Jurkat, Clone E6-1 (cell line): ENCODE measurements at places on chromosomes 11 and 22.

DNA sequence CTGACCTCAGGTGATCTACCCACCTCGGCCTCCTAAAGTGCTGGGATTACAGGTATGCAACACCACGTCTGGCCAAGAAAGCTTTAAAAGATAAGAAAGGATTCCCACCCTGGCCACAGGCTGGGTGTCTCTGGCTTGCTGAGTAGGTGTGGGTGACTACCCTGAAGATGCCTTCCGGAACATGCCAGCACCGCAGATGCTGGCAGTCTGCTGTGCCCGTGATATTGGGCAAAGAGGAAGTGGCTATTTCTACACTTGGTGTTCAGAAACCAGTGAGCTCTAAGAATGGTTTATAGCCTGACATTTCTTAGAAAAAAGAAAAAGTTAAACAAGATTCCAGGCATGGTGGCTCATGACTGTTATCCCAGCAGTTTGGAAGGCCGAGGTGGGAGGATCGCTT is 6.1 kb downstream of the MRPL11 start:
- DNase-seq, result no peak

DNA sequence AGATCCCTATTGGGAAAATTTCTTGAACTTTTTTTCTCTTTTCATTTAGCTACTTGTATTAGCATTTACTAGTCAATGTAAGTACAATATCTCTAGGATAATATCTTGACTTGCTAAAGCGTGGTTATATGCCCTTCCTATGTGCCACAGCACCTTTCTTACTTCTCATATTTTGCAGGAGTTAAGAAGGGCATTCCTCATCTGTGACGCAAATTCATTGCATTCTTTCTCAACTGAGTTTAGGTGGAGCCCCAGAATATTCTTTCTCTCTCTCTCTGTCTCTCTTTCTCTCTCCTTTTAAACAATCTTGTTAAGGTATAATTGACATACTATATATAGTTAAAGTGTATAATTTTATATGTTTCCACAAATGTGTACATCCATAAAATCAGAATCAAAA is 266.1 kb downstream of the RAB38 start:
- DNase-seq, result no peak

- DNase-seq, result no peak
Measured at GRCh38 chr22:41508770-41509170, 35.5 kb downstream of the POLR3H start.

DNA sequence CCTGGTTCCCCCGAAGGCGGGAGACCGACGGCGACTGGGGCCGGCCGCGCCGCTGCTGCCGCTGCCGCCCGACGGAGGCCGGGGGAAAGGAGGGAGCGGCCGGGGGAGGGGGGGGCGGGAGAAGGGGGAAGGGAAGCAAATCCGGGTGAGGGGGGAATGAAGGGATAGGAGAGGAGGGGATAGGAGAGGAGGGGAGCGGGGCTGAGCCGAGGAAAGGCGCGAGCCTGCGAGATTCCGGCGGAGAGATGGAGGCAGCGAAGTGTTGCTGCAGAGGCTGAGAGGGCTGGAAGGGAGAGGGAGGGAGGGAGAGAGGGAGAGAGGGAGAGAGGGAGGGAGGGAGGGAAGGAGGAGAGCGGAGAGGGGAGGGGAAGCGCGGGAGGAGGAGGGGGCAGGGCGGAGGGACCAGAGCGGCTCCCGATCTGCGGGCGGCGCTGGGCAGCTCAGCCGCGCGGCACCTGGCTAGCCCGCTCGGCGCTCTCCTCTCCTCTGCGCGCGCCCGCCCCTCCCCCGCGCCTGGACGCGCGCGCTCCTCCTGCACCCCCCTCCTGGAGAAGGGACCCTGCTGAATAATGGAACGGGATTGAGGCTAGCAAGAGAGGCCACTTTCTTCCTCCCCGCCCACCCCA is 52.3 kb downstream of the SLC22A12 start:
- DNase-seq, result no peak

DNA sequence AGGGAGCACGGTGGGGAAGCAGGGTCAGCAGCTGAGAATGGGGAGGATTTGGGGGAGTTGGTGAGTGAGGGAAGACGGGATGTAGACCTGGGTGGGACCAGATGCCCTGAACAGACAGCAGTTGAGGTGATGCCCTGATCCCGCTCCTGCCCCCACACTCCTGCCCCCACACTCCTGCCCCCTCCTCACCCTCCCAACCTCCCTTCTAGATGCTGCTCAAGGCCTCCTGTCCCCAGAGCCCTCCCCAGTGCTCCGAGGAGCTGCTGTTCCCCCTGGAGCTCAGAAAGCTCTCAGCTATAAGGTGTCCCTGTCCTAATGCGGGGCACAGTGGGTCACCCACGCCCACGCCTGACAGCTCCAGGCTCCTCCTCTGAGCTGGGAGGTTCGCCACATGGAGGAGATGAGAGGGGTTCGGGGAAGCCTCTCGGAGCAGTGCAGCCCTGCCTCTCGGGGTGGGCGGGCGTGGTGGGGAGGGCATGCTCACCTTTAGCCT is 25.1 kb upstream of the TTLL12 start:
- DNase-seq, result no peak

DNA sequence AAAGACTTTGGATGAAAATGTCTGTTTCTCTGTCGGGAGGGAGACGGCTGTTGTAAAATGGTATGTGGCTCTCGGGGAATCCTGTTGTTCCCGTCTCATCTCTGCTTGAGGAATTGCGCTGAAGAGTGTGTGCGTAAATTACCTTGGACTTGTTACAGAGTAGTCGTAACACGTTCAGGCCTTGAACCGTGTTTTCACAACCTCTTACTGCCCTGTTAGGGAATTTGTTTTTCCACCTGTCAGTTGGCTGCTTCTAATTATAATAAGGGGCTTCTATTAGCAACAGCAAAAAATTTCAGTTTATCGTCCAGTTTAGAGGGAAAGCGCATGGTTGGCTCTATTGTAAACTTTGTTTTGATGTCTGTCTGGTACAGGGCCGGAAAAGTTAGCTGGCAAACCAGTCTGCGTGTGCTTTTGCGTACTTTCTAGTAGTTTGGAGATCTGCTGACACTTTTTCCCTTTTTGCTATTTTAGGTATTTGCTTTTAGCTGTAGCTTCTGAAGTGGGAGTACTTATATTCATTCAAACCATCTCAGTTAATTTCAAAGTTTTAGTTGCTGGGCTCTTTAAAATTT is 1.5 kb downstream of the HIPK3 start:
- DNase-seq, result no peak

DNA sequence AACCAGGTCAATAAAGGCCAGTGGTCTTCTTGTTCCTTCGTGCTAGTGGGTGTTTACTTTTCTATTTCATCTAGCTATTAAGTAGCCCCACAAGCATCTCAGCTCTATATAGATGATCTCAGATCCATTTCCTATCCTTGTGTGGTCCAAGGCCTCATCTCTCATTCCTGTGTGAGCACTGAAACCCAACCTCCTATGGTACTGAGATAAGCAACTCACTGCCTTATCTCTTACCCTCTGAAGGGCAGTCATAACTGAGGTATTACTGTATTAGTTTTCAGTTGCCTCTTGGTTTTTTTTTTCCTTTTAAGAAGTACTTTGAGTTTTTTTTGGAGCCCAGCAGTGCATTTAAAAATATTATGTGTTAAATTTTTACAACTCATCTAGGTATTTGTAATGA is 28.3 kb downstream of the ACER3 start:
- no peak for DNase-seq

DNA sequence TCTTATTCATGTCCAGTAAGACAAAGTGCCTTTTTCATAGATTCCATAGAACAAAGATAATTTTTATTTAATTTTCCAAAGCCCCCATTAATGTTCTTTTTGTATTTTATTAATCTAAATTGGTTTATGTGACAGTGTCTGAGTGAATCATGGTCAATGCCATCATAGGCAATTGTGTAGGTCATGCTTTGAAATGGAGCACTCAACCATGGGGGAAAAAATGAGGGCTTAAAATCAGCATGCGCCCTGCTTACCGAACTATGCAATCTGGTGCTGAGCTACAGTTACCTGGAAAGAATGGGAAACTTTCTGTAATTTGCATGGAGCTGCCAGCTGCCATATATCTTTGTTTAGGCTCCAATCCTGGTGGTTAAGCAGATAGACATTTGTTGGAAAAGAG is 28.4 kb upstream of the RAB38 start:
- no peak for DNase-seq

DNA sequence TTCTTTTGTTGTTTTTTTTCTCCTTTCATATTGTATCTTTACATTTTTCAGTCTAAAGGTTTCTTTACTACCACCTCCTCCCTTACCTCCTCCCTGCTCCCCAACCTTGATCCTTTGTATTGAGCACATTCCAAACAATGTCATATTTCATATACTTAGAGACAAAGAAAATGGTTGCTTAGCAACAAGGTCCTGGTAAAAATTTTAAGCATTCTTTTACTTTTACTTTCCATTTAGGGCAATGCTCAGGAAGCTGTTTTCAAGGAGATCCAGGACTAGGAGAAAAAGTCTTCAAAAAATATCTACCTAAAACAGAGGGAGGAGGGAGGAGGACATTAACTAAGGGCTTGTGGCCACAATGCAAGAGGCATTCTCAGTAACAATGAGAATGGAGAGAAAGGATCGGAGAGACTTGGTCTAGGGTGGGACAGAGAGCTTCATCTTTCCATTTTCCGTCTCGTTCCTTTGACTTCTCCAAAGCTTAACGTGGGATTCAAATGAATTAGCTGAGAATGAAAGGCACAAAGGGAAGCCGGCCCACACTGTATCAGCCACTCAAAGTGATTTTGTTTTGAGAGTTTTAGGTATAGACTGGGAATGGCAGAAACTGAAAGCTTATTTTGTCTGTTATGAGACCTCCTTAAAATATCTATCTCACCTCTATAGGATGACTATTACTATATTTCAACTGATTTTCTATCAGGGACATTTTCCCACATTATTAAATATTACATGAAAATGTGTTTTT is 455.7 kb downstream of the RAB38 start:
- DNase-seq, result no peak

DNA sequence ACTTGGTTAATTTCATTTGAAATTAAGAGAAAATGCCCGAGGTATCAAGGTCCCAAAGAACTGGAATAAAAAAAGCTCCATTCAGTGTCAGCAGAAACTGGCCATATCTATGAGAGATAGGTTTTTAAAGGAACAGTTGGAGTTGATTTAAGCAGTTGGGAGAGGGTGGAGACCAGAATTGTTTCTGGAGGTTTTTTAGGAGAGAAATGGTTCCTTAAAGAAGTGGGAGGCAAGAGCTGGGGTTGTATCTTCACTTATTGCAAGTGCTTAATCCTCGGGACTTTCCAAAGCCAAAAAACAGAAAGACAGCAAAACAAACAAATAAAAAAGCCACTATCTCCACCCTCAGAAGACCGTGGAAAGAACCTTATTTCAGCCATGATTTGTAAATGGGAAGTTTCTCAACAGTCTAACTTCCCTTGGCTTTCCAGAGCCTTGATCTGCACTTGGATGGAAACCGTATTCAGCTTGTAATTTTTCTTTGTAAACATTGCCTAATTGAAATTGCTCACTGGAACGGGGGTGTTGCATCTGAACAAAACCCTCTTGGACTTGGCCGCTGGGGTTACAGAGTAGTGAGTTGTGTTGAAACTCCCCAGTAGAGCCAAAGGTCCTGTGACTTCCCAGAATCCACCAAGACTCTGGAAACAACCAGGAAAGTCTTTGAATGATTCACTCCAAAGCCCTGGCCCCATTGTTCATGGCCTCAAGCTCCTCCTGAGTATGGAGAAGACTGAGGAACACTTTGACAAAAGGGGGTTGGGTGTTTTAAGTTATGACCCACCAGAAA is 115.6 kb downstream of the SLC1A2 start:
- no peak for DNase-seq

DNA sequence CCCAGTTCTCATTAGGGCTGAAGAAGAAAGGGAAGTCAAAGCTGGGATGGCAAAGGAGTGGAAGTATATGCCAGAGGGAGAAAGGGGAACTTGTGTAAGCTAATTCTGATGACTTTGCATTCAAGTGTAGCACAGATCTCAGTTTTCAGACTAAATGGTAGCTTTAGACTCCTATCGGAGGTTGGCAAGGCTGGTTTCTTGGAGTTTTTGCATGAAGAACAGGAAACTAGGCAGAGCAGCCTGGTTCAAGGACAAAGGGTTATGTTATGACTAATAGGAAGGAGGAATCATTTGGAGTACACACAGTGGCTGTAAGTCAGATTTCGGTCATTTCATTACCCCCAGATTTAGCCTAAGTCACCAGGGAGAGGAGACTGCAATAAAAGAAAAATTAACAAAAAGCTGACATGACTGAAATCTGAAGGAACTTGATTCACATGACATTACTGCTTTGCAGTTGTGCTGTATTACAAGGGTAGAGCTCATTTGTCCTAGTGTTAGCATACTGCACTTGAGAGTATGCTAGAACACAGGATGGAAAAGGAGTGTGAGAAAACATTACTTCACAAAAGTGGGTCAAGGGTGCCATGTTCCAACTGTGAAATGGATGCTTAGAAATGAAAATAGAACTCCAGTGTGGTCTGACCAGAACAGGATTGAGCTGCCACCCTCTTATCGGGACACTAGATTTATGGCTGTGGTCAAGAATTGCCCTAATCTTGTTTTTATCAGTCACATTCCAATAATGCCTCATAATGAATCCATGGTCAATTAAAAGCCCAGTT is 23.6 kb downstream of the ADM start:
- no peak for DNase-seq

DNA sequence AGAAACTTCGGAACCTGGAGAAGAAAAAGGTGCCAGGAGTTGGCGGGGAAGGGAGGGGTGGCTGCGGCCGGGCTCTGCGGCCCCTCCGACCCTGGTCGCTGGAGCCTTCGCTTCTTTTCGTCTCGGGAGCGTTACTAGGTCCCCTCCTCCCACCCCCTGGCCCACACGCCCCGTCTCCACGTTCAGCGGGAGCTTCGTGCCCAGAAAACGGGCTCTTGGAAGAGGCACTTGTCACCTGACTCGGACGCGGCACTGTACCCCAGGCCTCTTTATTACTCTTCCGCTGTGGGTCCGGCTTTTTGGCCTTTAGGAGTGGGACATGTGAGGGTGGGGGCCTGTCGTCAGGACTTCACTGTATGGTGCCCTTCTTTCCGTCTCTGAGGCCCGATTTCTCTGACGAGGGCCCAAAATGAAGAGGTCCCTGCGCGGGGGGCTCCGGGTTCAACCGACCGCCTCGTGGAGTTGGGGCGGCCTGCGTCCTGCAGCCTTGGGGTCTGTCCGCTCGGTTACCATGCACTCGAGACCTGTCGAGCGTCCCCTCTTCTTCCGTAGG is 1.2 kb downstream of the CAPRIN1 start:
- DNase-seq, result no peak

- no peak for DNase-seq
Measured at GRCh38 chr11:102929972-102930371, 25.6 kb downstream of the MMP13 start.

GRCh38 chr22:39528681-39529486 is 3.7 kb downstream of the RPS19BP1 start:
- peak; percentile 94 for DNase-seq
